Activated naive CD8-positive, alpha-beta T cell treated with anti-CD3 and anti-CD28 coated beads for 36 hours (primary cell): ENCODE measurements at places on chromosomes 2 and 18.

DNA sequence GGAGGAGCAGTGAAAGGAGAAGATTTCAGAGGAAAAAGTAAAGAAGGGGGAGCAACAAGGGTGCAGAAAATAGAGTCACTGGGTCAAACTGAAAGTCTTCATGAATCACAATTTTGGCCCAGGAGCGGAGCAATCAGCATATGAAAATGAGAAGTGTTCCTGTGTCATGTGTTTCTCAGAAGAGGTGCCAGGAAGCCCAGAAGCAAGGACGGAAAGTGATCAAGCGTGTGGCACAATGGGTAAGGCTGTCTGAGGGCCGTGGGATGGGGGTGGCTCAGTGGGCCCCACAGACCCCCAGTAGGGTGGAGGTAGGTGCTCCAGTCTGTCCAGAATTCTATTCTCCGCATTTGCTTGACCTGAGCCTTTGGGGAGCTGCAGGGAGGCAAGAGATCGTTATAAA lies 44.2 kb downstream of the SP140 start:
- no peak for DNase-seq

DNA sequence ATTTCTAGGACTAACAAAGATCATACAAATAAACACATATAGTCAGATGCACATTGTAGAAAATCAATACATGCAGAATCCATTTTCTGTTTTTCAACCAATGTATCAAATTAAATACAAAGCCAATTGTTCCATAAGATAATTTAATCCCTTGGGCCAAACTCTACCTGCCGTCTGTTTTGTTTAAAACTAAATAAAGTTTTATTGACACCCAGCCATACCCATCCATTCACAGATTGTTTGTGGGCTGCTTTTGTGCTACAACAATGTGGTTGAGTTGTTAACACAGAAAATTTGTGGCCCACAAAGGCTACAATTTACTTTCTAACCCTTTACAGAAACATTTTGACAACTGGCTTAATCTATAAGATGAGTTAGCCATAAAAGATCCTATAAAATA lies 484.0 kb upstream of the ID2 start:
- no peak for DNase-seq

DNA sequence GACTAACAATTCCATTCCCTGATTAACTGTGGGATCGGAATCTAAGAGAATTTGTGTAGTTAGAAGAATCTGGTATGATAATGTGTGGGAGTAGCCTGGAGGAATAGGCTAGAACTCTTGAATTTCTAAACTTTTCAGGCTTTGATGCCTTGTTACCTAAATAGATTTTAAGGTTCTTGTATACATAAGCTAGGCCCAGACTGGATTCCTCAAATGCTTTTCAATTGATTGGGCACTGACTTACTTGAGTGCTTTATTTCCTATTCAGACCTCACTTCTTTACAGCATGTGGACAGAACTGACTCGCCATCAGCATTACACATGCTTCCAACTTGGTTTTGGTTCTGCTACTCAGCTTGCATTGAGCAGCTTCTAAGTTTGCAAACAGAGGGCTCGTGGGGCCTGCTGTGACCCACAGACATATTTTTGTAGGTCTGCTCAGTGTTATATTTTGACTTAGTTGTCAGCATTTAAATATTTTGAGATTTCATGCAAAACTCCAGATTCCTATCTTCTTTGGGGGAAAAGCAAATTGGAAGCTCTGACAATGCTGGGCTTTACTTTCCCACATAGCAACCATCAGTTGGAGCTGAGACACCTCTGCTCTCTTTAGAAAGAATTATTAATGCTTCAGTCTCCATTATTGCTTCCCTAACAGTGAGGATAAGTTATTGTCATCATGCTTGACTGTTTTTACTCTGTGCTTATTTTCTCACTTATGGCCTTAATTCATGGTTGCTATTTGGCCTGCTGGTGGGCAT lies 5.7 kb downstream of the PARD3B start:
- DNase-seq, result no peak

GRCh38 chr2:107412209-107412904 lies 414.3 kb upstream of the RGPD4 start:
- DNase-seq, result no peak

- DNase-seq, result no peak
Measured at GRCh38 chr2:60356346-60356745, 197.1 kb downstream of the BCL11A start.

DNA sequence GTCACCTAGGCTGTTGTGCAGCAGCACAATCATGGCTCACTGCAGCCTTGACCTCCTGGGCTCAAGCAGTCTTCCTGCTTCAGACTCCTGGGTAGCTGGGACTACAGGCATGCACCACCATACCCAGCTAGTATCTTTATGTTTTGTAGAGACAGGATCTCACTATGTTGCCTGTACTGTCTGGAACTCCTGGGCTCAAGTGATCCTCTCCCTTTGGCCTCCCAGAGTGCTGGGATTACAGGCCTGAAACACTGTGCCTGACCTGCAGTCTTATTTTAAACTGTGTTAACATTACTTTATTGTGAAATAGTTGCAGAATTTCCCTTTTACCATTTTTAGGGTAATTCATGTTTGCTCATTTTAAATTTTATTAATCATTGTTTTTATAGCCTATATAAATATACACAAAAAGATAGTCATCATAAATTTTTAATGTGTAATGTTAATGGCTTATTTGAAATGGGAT lies 24.6 kb downstream of the EML4 start:
- no peak for DNase-seq

GRCh38 chr18:38321262-38321661 lies 755.7 kb upstream of the CELF4 start:
- DNase-seq, result no peak

DNA sequence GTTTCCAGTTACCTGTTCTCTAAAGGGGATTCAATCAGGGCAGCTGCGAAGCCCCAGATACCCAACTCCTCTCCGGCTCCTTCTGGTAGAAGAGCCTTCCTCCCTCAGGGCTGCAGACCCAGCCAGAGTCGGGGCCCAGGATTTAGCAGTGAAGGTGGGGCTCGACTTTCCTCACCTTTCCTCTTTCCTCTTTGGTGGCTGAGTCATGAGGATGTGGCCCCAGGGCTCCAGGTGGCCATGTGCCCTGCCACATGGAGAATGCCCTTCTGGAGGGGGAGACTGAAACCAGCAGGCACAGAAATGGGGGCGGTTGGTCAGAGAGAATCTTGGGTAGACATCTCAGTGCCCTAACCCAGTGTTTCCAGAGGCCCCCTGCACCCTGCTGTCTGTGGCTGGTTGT lies 402.6 kb downstream of the NBAS start:
- no peak for DNase-seq

GRCh38 chr2:217339753-217340152 lies 479.9 kb upstream of the TNP1 start:
- DNase-seq, result no peak

- DNase-seq, result no peak
Measured at GRCh38 chr18:48638451-48638850, 99.6 kb downstream of the CTIF start.

DNA sequence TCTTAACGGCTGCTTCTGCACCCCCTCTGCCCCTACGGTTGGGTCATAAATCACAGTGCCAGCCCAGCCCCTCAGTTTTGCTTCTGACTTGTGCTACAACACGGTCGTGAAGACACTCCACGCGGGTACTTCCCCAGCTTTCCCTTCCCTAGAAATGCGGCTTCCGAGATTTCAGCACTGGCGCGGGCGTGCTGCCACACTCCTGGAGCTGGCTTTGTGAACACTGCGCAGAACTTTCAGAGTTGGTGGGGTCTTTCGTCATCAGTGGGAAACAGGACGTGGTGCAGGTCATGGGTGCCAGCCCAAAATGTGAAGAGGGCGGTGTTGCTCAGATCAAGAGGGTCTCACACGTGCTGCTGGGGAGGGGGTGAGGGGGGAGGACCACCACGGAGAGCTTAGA lies 733.0 kb upstream of the SALL3 start:
- DNase-seq, result no peak

- no peak for DNase-seq
Measured at GRCh38 chr18:48629730-48630324, 91.0 kb downstream of the CTIF start.

GRCh38 chr2:240255165-240255491 lies 114.7 kb upstream of the OTOS start:
- no peak for DNase-seq

GRCh38 chr18:76494231-76495005 lies 624 bp downstream of the ZNF516 start:
- peak; percentile 12 for DNase-seq

DNA sequence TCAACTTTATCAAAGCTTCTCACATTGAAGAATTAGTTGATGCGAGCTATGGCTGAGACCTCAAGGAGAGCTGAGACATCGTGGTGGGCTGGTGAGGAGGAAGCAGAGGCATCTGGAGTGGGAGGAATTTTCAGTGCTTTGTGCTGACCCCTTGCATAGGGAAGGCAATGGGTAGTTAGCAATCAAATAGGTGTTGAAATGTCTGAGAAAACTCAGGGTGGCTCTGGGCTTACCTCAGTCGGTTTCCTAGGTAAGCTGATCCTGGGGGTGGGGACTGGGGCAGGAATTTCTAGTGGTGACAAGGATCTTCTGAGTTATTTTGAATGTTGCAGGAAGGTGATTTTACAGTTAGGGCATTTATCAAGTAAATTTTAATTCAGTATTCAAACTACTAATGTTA lies 20.7 kb upstream of the DPP10 start:
- DNase-seq, result no peak

GRCh38 chr2:26008095-26008494 lies 25.8 kb upstream of the RAB10 start:
- DNase-seq, result no peak

DNA sequence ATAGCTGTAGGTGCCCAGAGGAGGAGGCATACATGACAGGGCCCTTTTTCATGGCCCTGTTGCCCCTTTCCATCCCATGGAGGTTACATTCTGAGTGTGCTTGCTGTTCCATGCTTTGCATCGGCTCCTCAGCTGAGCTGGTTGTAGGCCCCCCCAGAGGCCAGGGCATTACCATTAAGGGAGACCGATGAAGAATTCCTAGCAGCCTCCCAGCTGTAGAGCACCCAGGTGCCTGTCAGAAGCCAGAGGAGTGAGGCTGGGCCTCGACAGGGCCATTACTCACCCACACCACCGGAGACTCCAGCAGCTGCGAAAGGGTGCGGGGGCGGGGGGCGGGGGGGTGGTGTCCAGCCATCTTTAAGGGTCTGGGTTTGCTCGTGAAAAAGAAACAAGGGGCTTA lies 72.2 kb downstream of the GALNT14 start:
- DNase-seq, result no peak

- DNase-seq, result no peak
Measured at GRCh38 chr18:3207565-3207964, 12.2 kb downstream of the MYOM1 start.

DNA sequence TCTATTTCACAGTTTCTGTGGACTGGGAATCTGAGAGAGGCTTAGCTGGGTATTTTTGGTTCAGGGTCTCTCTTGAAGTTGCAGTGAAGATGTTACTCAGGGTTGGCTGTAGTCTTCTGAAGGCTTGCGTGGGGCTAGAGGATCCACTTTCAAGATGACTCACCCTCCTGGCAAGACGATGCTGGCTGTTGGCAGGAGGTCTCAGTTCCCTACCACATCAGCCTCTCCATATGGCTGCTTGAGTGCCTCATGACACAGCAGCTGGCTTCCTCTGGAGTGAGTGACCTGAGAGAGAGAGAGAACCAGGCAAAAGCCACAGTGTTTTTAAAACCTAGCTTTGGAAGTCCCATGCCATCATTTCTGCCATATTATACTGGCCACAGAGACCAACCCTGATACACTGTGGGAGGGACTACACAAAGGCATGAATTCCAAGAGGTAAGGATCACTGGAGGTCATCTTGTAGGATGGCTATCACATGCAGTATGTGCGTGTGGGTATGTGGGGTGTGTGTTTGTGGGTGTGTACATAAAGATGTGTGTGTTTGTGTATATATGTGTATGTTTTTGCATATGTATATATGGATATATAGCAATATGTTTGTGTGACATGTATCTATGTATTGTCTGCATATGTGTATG lies 25.1 kb downstream of the DNPEP start:
- no peak for DNase-seq

DNA sequence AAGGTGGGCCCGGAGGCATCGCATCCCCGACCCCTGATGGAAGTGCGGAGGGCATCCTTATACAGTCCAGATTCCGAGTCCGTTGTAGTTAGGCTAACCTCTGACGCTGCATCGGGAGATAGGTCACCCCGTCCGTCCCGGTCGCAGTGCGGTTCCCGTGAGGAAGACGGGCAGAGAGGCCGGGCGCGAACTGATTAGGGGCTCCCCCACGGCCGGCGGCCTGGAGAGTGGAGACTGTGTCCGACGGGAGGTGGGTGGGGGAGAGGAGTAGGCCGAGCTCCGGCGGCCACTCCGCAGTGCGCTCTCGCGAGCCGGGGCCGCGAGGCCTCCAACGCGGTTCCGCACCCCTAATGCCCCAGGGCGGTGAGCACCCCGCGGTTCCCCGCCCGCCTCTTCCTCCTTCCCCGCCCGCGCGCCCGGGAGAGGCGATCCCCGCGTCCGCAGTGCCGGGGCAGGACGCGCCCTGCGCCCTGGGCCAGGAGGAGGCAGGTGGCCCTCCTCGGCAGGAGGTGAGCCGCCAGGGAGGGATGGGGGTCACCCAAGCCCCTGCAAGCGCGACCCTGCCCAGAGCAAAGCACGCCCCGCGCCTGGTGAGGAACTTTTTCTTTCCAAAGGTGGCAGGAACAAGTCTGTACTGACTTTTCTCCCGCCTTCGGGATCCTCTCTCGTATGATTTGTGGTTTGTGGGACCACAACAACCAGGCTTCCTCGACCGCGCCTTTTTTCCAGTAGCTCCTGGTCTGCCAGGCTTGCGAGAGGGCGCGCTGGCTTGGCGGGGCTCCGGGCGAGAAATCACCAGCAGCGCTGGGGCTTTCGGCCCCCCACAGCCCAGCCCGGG lies 1.4 kb upstream of the SP5 start:
- peak; percentile 20 for DNase-seq

DNA sequence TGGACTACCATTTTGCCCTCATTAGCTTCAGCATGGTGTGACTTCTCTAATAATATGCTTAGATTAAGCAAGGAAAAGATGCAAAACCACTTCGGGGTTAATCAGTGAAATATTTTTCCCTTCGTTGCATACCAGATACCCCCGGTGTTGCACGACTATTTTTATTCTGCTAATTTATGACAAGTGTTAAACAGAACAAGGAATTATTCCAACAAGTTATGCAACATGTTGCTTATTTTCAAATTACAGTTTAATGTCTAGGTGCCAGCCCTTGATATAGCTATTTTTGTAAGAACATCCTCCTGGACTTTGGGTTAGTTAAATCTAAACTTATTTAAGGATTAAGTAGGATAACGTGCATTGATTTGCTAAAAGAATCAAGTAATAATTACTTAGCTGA lies 16.3 kb downstream of the TYMS start:
- no peak for DNase-seq

DNA sequence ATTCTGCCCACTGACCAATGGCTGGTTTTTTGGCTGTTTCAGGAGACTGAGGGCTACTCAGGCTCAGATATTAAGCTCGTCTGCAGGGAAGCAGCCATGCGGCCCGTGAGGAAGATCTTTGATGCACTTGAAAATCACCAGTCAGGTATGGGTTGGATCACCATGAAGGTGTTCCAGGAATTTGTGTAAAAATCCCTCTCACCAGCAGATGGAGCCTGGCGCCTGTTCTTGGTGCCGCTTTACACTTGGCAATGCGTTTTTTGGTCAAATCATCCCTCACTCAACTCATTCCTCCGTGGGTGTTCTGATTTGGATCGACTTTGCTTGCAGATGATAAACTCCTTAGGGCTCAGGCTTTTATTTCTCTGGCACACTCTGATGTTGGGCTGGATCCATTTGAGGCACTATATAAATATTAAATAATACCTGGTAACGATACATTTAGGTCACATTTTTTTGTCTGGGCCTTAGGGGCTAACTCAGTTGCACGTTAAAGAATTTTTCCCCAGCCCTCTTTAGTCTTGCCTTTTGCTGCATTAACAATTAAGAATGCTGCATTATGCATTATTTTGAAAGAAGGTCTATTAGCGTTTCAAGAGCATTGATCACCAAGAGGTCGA lies 50.0 kb downstream of the HDHD2 start:
- DNase-seq, result peak; percentile 37

- DNase-seq, result peak; percentile 77
Measured at GRCh38 chr2:12005886-12006681, 259.7 kb downstream of the LPIN1 start.
